Stimulated activated CD8-positive, alpha-beta memory T cell treated with anti-CD3 and anti-CD28 coated beads, Interleukin-4, amount 100 ng/mL, for 4 hours (primary cell): ENCODE measurements at places on chromosomes 1 and 21.

GRCh38 chr1:53331446-53332185, 3.7 kb upstream of the LRP8 start:
- DNase-seq: no peak

- DNase-seq: no peak
These were observed 2.8 kb upstream of the C4BPB start for GRCh38 chr1:207085887-207086286.

GRCh38 chr1:196381544-196381943, 226.7 kb downstream of the KCNT2 start:
- DNase-seq: no peak

DNA sequence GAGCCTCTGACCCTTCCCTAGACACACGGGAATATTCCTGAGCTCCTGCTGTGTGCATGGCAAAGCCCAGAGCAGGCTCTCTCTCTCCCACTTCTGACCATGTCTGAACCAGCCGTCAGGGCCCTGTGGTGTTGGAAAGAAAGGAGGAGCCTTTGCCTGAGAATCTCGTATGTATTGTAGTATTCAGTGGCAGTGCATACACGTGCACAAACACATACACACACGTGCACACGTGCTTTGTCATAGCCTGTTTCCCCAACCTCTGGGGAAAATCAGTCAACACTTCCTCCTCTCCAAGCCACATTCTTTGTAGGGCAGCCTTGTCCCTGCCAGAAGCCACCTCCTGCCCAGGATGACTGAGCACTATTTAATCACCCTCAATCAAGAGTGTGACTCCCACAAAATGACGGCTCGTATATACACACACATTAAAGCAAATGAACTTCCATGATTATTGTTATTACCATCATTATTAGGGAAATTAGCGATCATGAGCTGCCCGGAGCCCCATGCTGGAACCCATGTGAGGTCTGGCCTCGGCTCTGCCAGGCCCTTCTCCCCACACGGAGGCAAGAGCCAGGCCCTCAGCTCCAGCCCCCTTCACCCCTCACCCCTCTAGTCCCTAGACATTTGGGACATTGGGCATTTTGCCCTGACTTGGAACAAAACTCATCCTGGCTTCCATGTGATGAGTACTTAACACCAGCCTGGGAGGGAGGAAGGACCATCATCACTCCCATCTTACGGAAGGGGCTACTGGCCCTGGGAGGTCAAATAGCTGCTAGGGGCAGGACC, 331.9 kb downstream of the NPHP4 start:
- no peak for DNase-seq

DNA sequence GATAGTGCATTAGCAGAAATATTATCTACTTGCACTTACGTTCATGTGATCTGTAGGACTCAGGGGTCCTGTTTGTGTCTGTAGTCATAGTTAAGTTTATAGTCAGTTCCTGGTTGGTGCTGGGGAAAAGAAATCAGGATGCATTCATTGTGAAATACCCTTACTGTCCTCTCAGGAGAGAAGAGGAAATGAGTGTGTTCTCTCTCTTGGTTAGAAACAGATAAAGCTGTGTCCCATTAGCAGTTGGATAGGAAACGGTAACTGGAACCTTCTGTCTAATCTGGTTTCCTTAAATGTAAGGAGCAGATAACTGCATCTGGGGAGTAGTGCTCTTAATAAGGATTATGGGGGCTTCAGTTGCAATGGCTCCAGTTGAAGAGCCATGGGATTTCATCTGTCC, 8.9 kb downstream of the SDCCAG8 start:
- DNase-seq: no peak

GRCh38 chr1:27671964-27672749, at the start of gene IFI6:
Gene IFI6 (minus strand): TSS chr1:27672192. CDS start chr1:27669314, 2,878 bp downstream.
- DNase-seq: peak; percentile 59

- no peak for DNase-seq
These were observed 16.1 kb upstream of the RBBP5 start for GRCh38 chr1:205137901-205138300.

DNA sequence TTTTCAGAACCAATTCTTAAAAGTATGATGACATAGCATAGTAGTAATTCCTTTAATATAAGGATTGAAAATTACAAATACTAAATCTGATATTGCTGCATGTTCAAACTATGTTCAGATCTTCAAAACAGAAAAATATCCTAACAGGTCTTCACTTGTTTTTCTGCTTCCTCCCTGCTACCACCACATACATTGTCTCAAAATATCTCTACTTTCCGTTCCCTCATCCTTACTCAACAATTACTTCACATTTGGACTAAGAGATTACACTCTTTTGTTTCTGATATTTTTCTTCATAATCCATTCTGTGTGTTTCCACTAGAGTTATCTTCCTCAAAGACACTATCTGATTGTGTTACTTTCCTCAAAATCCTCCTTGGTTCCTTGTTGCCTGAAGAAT, 125.1 kb downstream of the NEK7 start:
- DNase-seq: no peak

DNA sequence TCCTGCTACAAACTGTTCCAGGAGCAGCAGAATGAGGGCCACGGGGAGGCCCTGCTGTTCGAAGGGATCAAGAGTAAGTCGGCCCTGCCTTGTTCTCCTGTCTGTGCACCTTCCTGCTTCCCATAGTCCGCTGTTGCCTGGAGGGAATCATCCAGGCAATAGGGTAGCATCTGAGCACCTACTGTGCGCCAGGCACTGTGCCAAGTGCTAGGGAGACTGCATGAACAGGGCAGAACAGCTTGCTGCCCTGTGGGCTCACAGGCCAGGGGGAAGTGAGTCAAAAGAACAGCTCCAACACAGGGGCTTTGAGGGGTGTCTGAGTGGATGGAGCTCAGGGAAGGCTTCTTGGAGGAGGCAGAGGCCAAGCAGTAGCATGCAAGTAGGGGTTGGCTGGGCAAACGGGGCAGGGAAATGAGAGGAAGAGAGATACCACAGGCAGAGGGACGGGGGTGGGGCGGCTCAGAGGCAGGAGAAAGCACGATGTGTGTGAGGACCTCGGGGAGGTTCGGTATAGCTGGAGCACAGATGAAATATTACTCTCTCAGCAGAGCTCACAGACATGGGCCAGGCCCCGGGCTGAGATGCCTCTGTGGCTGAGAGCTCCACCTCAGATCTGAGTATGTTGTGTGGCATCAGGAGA, 15.5 kb upstream of the PADI6 start:
- no peak for DNase-seq

- no peak for DNase-seq
These were observed 1.6 kb downstream of the P3H1 start for GRCh38 chr1:42765269-42765668.

DNA sequence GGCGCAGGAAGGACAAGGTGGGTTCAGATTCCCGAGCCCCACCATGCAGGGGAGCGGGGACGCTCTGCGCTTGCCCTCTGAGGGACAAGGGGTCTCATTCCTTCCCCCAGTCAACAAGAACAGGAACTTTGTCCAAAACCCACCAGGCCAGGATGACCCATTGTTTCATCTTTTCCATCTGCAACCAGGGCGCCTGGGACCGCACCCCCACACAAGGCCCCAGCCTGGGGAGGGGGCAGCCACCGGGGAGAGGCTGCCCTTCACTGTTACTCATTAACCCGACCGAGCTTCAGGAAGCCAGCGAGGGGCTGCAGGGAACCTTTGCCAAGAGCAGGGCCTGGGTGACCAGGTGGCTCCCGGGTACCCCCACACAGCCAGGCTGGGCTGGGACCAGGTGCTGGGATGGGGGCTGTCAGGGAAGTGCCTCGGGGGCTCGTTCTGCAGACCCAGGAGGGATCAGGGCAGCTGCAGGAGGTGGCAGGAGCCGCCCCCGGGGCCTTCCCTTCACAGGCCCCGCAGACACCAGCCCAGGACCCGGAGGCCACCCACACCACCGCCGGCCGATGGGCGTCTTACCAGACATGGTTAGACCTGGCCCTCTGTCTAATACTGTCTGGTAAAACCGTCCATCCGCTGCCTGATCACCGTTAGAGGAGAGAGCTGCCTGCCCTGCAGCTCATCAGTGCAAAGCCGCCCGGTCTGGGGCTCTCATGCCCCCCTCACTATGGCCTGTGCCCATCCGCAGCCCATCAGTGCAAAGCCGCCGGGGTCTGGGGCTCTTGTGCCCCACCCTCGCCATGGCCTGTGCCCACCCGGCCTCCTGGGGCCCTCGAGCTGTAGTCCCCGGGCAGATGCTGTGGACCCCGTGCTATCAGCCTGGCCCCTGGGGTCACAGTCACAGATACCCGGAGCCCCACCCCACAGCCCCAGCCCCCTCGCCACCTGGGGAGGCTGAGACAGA, 4.9 kb upstream of the TTLL10 start:
- no peak for DNase-seq

- DNase-seq: no peak
These were observed 1.7 kb upstream of the TRPM2 start for GRCh38 chr21:44351535-44352252.

DNA sequence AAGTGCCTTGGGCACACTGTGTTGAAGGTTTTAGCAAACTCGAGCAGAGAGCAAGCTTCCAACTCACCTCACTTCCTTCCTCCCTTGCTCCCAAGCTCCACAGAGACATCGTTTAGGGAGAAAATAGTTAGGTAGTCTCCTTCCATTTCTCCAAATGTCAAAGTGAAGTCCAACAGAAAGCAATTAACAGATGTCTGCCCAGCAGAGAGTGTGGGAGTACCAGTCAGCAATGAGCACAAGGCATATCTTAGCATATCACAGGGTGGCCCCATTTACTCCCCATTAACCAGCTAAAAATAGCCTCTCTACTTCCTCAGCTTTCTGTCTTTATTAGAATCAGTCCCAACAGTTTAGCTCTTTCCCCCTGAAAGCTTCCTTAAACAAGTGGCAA, 334.2 kb upstream of the CAMK1G start:
- DNase-seq: no peak

DNA sequence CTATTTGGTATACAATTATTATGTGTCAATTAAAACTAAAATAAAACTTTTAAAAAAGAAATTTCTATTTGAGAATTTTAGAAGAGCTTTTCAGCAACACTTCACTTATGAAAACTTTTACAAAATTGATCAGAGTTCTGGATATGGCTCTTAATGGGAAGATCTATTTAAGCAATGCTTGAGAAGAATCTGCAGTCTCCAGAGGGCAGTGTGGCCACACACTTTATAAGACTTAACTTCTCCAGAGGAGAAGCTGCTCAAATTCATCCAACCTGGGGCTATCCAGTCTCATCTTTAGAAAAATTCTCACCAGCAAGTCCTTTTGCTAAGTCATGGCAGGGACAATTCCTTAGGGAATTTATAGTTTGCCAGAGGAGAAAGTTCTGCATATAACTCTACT, 25.2 kb upstream of the AGO1 start:
- no peak for DNase-seq

DNA sequence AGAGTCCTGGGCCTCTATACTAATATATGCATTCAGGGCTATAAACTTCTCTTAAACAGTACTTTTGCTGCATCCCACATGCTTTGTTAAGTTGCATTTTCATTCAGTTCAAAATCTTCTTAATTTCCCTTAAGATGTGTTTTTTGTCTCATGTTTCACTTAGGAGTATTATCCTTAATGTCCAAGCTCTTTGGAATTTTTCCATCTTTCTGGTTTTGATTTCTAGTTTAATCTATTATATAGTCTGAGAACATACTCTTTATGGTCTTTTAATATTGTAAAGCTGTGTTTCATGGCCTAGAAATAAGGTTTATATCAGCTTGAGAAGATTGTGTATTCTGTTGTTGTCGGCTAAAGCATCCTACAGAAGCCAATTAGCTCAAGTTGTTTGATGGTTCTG, 1041.8 kb downstream of the PLA2G4A start:
- DNase-seq: no peak

DNA sequence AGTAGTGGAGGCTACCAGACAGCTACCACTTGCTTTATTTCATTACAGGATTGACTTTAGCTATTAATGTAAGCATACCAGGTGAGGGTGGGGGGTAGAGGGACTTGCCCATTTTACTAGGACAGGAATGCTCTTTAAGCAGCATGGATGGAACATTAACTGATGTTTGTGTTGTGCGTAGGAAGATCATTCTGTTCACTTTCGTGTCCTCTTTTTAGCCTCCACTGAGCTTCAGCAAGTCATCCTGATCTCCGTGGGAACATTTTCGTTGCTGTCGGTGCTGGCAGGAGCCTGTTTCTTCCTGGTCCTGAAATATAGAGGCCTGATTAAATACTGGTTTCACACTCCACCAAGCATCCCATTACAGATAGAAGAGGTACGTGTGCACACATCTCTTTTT, 29.3 kb downstream of the IFNGR2 start:
- DNase-seq: no peak

GRCh38 chr21:44666401-44667320, at the start of gene KRTAP12-2:
Gene KRTAP12-2 (minus strand): TSS chr21:44666927. CDS start chr21:44666886, 41 bp downstream.
- DNase-seq: no peak

GRCh38 chr1:62209931-62210595, 15.4 kb downstream of the L1TD1 start:
- no peak for DNase-seq

DNA sequence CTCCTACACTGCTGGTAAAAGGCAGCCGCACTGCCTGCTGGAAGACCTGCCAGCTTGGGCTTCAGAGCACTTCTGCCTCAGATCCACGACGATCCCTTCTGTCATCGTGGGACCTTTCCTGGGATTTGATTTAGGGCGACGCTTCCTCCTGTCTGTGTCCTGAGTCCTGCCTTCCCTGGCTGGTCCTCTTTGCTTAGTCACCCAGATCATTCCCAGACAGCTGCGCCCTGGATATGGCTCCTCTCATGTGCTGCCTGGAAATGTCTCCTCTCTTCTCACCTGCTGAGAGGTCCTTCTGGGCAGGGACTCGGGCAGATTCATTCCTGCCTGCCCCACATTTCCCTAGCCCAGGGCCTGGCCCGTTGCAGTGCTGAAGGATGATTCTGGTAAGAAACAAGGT, 72.4 kb upstream of the POU3F1 start:
- DNase-seq: no peak

- DNase-seq: no peak
These were observed 6.9 kb downstream of the CD2 start for GRCh38 chr1:116760996-116761665.

DNA sequence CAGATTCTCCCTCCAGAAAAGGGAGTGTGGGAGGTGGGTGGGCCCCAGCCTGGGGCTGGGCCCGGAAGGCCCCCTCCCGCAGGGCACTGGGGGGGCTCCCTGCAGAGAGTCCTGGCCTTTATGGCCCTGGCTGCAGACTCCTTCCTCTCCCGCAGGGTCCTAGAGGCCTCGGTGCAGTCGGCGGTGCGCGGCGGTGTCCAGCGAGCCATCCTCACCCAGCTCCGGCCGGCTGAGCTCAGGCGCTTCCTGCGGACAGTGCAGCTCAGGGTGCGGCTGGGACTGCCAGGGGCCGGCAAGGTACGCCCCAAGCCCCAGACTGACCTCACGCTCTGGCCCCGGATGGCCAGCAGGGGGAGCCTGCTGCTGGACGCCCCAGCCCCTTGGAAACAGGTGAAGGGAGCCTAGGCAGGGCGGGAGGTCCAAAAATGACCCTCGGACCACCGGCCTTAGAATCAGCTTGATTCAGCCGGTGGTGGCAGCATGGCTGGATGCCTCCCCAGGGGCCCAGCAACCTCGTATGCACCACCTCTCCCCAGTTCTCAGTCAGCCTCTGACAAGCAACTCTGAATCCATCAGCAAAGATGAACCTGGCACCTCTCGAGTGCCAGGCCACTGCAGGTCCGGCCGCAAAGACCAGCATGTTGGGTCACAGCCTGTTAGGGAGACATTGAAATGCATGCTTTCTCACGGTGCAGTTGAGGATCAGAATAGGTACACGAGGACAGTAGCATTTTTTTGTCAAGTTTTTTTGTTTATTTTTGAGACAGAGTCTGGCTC, 20.6 kb downstream of the MTHFR start:
- no peak for DNase-seq
